Upper lobe of left lung (tissue), 6 donors: ENCODE measurements at places on chromosomes 12 and 14. TPM values are rescaled to one million over a fixed set of nuclear protein-coding genes. Genes with fewer than 3 reads are reported as not detected.

- no peak for DNase-seq
Observed at GRCh38 chr12:1466481-1467154, 127.8 kb downstream of the FBXL14 start.

GRCh38 chr12:95460105-95460504 lies 13.8 kb upstream of the METAP2 start:
- no peak for DNase-seq

- DNase-seq = no peak
Observed at GRCh38 chr14:78162202-78162601, 8.0 kb upstream of the NRXN3 start.

DNA sequence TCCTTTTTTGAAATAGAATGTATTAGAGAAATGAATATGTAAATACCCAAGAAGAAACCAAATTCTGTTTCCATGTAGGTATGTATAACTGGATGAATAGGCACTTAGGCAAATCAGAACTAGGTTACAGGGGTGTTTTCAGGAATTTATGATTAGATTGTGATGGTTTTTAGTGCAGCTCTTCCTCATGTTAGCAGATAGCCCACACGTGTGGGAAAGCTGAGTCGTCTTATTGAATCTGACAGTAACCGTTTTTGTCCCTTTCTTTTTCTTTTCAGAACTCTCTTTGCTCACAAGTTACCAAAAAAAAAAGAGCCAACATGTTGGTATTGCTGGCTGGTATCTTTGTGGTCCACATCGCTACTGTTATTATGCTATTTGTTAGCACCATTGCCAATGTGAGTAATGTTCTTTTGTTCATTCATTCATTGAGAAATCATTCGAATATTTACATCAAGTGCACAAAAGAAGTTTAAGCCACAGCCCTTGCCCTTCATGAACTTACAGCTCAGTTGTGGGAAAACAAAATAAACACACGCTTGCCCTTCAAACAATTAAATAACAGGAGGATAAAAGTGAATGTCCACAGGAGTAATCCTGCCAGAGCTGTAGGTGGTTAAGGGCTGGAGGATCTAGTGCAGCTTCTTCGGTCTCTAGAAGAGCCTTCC lies 14.8 kb downstream of the EMP1 start:
- no peak for DNase-seq

- no peak for DNase-seq
Observed at GRCh38 chr12:49198431-49199155, 9.7 kb upstream of the TUBA1A start.

DNA sequence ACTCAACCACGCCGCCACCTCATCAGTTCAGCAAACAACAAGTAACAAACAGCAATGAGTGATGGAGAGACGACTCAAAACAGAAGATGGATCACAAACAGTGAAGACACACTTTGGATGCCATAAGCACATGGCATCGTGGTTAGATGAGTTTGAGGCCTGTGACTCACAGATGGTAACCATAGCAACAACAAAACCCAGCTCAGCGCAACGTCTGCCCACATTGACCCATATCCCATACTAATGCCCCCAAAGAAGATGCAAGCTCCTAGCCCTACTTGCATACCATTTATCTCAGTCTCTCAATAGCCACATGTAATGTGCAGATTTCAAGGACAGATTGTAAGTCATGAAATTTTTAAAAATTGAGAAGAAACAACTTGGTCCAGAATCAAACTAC lies 1322.3 kb upstream of the TMEM132C start:
- DNase-seq = no peak

GRCh38 chr12:68853396-68854077 lies 45.6 kb downstream of the MDM2 start:
- DNase-seq = no peak

DNA sequence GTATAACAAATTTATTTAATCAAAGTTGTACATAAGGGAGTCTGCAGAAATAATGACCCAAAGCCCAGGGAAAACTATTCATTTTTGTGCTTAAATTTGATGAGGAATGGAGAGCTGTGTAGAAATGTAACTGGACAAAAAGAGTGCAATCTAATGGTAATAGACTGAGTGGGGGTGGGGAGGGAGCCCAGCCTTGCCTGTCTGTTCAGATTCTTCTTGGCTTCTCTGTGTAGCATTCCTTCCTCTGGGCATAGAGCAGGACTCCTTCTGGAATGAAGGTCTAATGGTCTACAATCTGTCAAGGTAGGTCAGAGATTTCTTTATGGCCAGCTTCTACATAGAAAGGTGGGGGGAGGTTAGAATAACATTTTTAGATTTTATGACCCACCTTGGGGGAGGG lies 126.1 kb downstream of the SYT10 start:
- no peak for DNase-seq

- DNase-seq = peak; percentile 83
Observed at GRCh38 chr14:61444215-61444768, 122.9 kb downstream of the PRKCH start.

- no peak for DNase-seq
Observed at GRCh38 chr14:59632381-59632780, 55.8 kb upstream of the CCDC175 start.

DNA sequence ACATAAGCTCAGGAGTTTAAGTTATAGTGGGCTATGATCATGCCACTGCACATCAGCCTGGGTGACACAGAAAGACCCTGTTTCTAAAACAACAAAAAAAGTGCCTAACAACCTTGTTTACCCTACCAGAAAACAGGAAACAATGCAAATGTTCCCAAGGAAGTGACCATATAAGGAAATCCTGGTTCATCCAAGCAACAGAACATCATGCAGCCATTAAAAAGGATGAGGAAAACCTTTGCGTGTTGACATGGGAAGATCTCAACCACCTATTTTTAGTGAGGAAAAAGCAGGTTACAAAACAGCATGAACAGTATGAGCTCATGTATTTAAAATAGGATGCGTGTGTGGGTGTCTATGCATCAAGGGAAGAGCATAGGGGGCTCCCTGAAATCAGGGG lies 13.7 kb downstream of the HRK start:
- no peak for DNase-seq

GRCh38 chr12:17108877-17109541 lies 503.0 kb upstream of the LMO3 start:
- no peak for DNase-seq

DNA sequence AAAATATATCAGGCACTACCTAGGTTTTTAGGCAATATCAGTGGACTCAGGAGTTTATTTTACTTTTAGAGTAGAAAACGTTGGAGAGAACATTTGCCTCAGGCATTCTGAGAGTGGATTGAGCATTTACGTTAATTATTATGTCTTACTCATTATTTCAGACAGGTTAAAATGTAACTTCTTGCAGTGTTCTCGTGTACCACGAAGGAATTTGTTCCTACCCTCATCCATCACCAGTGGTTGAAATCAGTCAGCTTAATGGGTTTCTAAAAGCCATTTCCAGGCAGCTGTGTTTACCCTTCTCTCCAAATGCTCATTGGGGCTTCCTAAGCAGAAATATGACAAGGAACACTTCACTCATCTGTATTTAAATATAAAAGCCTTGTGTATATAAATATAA lies 9.1 kb upstream of the LDHB start:
- no peak for DNase-seq

DNA sequence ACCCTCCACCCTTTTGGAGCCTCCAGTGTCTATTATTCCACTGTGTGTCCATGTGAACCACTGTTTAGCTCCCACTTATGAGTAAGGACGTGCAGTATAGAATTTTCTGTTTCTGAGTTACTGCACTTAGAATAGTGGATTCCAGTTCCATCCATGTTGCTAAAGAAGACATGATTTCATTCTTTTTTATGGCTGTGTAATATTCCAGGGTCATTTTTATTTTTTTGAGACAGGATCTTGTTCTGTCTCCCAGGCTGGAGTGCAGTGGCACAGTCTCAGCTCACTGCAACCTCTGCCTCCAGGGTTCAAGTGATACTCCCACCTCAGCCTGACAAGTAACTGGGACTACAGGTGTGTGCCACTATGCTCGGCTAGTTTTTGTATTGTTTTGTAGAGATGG lies 31.6 kb downstream of the EML1 start:
- DNase-seq = no peak

DNA sequence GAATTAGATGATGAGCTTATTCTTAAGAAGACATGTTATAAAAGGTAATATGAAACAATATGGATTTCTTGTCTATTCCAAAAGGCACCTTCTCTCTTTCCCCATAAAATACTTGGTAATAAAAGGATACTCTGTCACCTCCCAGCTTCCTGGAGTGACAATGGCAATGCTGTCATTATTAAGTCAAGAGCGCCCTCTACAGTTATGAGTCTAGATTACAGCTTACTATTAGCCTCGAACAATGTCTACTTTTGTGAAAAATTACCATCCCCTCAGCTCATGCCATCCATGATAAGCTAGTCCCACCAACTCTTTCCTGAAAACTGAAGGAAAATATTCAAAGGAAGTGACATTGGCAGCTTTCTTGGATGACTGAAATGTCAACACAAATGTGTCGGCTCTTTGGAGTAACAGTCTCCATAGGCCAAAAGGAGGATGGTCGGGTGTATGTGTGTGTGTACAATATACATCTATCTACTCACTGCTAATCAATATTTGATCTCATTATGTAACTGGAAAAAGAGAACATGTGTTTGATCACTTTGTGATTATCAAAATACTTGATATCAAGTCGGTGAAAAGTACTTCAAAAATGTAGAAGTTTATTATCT lies 48.7 kb upstream of the CDKN3 start:
- no peak for DNase-seq

- no peak for DNase-seq
Observed at GRCh38 chr12:52865090-52865944, 16.5 kb upstream of the KRT78 start.

- no peak for DNase-seq
Observed at GRCh38 chr14:91163316-91163715, 49.4 kb downstream of the DGLUCY start.

DNA sequence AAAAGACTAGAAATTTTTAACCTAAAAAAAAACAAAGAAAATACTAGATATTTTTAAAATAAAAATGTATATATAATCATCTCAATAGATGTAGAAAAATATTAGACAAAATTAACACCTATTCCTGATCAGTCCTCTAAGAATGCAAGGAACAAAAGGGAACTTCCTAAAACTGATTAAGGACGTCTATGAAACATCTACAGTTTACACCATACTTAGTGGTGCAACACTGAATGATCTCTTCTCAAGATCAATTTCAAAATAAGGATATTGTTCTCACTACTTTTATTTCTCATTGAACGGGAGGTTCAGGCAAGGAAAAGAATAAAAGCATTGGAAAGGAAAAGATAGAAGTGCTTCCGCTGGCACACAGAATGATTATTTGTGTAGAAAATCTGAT lies 16.0 kb downstream of the OLR1 start:
- no peak for DNase-seq

DNA sequence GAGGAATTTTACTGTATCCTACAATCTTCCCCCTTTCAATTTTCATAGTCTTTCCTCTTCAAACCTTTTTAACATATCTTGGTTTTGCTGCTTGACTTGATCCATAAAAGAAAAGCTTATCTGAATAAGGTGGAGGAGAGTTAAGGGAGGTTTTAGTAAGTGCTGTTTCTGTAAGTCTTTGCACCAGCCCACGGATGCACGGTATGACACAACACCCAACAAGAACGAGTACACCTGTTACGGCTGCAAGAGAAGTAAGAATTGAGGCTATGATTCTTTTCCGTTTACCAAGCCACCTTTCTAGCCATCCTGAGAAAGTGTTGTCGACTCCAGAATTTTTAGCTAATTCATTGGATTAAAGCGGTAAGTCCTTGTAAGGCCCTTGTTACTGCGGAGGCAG lies 26.1 kb upstream of the CPNE8 start:
- no peak for DNase-seq

DNA sequence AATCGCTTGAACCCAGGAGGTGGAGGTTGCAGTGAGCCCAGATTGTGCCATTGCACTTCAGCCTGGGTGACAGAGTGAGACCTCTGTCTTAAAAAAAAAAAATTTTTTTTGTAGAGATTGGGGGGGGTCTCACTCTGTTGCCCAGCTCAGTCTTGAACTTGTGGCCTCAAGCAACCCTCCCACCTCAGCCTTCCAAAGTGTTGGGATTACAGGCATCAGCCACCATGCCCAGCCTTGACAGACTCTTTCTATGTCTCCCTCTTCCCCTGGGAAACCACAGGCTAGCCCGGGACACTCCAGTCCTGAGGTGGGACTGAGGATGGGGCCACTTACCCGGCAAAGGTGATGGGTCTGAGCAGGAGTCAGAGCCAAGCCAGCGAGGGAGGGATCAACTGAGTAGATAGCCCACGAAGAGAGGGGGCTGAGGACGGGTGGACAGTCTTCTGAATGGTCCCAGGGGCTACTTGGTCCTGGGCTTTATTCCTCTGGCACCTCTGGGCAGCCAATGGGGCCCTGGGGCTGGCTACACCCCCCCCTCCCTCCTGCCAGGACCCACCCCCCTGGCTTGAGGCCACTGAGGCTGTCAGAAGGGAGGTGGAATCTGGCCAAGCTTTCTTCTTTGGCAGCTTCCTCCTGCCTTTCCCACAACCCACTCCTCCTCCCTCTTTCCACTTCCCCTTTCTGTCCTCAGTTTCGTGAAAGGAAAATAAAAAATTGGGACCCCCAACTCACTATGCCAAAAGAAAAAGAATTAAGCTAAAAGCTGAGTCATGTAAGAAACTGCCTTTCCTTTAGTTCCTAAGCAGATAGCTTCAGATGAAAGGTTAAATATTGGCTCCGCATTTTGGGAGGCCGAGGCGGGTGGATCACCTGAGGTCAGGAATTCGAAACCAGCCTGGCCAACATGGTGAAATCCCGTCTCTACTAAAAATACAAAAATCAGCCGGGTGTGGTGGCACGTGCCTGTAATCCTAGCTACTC lies at the start of gene SDS:
Gene SDS, minus strand, starts transcription at position 453 of the 981 bp plus-strand sequence. CDS start 4,179 bp downstream, outside the sequence.
- DNase-seq = no peak

GRCh38 chr14:61300754-61301153 lies 19.6 kb upstream of the TMEM30B start:
- DNase-seq = no peak

DNA sequence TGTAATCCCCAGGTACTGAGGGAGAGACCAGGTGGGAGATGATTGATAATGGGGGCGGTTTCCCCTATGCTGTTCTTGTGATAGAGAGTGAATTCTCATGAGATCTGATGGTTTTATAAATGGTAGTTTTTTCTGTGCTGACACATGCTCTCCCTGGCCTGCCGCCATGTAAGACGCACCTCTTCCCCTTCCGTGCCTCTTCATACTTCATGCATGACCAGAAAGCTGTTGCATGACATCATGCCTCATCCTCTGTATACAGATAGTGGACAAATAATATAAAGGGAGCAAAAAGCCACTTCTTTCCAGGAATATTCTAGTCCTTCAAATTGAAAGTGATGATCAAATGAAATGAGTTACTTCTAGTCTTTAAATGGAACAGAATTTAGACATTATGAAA lies 47.3 kb upstream of the LRIG3 start:
- no peak for DNase-seq

GRCh38 chr12:52884526-52885293 lies 20.2 kb downstream of the KRT8 start:
- peak; percentile 73 for DNase-seq

Gene GPN3
- total RNA-seq = 16.0 TPM

Gene STRAP
- 25.9 TPM for total RNA-seq

Gene PARPBP
- 1.8 TPM for total RNA-seq

Gene SYNDIG1L
- 0.88 TPM for total RNA-seq

Gene DBX2
- not detected for total RNA-seq

Gene IL31
- total RNA-seq = not detected

Gene KRT85
- total RNA-seq = not detected

Gene CCDC38
- total RNA-seq = 0.14 TPM
